ENCODE measurements at places on chromosomes 16 and 17. TPM values are rescaled to one million over a fixed set of nuclear protein-coding genes. Genes with fewer than 3 reads are reported as not detected.
A peak's percentile ranks its signal among the peaks of the same experiment; 100 is the strongest.

AKAP1 gene
- total RNA-seq, result 42.6 TPM

KRT35 gene
- total RNA-seq, result not detected

DCTN5 gene
- 77.8 TPM for total RNA-seq

ASGR1 gene
- 9.7 TPM for total RNA-seq

CDRT15 gene
- total RNA-seq, result not detected

JPT1 gene
- 136 TPM for total RNA-seq

ENO3 gene
- 4.8 TPM for total RNA-seq

ITGB4 gene
- 26.4 TPM for total RNA-seq

DNA sequence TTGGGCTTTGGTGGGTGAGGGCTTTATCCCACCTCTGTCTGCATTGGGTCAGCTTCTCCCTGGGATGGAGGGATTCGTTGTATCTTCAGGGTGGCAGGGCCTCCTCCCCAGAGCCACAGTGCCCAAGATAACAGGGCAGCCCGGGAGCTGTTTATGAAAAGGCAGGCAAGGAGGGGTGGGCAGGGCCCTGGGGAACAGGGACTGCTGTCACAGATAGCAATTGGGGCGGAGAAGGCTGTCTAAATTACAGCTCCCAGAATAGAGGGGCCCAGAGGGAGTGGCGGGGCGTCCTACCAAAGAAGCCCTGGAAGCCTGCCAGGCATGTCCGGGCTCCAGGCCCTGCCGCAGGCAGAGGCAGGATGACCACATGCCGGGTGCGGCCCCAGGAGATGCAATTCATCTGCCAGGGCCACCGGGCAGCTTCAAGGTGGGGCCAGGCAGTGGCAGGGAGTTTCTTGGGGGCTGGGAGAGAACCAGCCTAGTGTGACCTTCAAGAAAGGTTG lies 18.8 kb upstream of the PHOSPHO1 start:
- DNase-seq, result no peak

- DNase-seq, result no peak
Measured at GRCh38 chr16:85310868-85311585, 198.8 kb upstream of the CIBAR2 start.

GRCh38 chr17:50314456-50315011 lies 31.4 kb upstream of the XYLT2 start:
- no peak for DNase-seq

DNA sequence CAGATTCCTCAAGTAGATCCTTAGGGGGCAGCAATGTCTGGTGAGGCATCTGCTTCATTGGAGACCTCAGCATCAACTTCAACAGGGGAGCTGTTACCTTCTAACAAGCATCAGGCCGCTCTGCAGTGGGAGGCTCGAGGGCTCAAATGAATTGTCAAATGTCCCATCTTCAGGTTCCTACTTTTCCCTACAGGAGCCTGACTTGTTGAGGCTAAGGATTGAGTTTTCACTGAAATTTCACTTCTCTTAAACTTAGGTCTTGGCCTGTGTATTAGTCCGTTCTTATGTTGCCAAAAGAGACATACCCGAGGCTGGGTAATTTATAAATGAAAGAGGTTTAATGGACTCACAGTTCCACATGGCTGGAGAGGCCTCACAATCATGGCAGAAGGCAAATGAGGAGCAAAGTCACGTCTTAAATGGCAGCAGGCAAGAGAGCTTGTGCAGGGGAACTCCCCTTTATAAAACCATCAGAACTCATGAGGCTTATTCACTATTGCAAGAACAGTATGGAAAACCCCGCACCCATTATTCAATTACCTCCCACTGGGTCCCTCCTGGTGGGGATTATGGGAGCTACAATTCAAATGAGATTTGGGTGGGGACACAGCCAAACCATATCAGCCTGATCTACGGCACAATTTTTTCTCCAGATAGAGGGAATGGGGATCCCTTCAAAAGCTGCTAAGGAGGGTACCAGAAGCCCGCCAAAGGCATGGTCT lies 5.1 kb upstream of the CD300LD start:
- DNase-seq, result no peak

DNA sequence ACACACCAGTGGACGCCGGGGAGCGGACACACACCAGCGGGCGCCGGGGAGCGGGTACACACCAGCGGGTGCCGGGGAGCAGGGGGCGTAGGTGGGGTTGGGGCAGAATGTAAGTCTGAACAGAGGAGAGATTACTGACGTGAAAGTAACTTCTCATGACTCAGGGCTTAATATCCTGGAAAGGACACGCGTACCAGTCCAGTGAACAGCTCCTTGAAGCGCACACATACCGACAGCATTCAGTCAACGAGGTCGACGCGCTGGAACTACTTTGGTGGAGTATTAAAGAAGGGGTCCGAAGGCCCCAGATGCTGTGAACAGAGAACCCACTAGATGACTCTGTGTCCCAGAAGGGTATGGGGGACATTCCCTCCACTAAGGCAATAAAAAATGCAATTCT lies 129.6 kb downstream of the ENGASE start:
- no peak for DNase-seq

DNA sequence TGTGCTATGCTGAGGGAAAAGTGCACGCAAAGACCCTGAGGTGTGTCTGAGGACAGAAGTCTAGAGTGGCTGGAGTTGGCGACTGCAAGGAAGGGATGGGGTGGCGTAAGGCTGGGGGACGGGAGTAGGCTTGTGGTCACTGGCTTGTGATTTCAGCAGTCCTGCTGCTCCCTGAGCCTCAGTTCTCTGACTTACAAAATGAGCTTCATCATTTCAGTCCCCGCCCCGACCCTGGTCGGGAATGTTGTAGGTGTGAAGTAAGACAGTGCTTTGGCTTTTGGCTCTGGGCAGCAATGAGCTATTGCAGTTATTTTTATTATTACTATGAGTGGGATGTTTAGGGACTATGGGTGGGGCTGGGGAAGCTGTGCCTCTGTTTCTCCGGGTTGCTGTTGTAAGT lies 8.6 kb downstream of the ADGRG1 start:
- DNase-seq, result no peak

DNA sequence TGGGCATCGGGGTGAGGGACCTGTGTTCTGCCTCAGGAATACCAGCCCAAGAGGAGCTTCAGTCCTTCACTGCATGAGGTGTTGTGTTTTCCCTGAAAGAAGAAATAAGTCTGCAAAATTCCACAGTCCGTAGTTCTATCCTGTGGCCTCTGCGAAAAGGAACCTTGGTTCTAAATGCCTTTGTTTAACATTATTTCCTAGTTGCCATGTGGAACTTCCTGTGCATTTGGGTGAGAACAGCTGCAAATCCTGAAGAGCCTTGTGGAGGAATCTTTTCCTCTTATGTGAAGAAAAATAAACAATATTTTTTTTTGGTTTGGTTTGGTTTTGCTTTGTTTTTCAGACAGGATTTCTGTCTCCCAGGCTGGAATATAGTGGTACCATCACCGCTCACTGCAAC lies 9.8 kb downstream of the PSKH1 start:
- DNase-seq, result no peak

DNA sequence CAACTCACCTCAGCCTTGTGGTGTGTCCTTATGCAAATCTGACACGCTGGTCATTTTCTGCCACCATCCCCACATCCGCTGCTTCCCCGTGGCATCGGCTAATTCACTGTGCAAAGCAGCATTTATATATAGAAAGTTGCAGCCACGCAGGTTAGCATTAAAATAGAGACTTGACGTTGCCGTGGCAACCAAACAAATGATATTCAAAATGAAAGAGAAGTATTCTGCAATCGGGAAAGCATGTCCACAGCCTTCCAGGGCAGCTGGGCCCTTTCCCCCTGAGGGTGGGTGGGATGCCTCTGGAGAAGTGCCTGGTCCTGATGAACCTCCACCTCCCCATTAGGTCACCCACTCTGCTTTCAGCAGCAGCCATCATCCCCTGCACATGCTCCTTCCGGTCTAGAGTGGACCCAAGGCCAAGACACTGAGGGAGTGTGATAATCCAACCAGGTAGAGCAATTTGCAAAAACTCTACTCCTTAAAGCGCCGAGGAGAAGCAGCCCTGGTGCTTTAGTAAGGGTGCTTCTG lies 138.7 kb downstream of the GAS7 start:
- no peak for DNase-seq

GRCh38 chr17:9971991-9972390 lies 66.9 kb upstream of the RCVRN start:
- no peak for DNase-seq

- peak; percentile 53 for DNase-seq
Measured at GRCh38 chr17:57676543-57676942, 68.6 kb downstream of the CCDC182 start.

DNA sequence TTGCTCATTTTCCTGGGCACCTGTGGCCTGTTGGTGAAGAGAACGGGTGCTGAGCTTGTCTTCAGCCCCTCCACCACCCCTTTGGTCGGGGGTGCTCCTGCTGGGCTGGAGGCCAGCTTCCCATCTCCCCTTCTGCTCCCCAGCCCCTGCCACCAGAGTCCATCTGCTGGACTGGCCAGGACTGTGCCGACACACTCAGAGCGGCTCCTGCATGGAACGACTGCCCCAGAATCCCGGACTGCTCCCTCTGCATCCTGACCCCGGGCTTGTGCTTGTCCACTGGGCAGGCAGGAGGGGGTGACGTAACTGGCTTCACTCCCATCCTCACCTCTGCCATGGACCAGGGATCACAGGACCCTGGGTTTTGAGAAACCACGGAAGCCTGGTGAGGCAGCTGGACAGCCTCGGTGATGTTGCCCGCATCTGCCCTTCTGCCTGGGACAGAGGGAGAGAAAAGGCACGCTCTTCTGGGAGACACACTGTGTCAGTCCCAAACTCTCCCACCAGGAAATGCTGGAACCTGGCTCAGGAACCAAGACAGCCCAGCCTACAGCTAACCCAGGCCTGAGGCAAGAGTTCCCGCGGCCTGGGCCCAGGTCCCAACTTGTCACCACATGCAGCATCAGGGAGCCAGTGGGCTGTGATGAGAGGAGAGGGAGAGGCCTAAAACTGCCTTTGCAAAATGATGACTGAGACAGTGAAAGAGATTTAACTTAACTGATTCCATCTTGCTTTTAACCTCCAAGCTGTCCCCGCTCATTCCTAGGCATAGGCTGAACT lies 16.1 kb upstream of the GSDMA start:
- no peak for DNase-seq

DNA sequence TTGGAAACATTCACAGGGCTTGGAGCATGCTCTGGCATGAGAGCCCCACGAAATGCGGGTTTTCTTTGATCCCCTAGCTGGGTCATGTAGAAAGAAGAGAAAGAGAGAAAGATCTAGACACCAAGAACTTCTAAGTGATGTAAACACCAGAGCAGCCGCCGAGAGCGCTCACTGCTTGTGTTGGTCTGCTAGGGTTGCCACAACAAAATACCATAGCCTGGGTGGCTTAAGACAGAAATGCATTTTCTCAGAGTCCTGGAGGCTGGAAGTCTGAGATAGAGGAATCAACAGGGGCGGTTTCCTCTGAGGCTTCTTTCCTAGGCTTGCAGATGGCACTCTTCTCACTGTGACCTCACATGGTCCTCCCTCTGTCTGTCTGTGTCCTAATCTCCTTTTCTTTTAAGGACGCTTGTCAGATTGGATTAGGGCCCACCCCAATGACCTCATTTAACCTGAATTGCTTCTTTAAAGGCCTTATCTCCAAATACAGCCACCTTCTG lies 139.5 kb downstream of the CYLD start:
- DNase-seq, result no peak

- DNase-seq, result no peak
Measured at GRCh38 chr16:68073902-68074760, 11.0 kb upstream of the NFATC3 start.

DNA sequence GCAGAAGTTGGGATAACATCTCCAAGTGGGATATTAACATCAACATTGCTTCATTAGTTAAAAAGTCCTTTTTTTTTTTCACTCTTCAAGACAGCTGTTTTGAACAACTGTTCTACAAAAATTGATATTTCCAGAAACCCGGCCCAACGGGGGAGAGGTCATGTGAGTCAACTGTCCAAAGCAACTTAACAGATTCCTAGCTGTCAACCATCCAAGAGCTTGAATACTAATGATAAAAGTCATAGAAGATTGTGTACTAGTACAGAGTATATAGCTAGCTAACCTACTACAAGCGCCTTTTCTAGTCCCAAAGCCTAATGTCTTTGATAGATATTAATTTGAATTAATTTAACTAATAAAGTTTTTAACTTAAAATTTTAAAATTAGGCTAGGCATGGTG lies 172.0 kb downstream of the CYB561 start:
- DNase-seq, result no peak

DNA sequence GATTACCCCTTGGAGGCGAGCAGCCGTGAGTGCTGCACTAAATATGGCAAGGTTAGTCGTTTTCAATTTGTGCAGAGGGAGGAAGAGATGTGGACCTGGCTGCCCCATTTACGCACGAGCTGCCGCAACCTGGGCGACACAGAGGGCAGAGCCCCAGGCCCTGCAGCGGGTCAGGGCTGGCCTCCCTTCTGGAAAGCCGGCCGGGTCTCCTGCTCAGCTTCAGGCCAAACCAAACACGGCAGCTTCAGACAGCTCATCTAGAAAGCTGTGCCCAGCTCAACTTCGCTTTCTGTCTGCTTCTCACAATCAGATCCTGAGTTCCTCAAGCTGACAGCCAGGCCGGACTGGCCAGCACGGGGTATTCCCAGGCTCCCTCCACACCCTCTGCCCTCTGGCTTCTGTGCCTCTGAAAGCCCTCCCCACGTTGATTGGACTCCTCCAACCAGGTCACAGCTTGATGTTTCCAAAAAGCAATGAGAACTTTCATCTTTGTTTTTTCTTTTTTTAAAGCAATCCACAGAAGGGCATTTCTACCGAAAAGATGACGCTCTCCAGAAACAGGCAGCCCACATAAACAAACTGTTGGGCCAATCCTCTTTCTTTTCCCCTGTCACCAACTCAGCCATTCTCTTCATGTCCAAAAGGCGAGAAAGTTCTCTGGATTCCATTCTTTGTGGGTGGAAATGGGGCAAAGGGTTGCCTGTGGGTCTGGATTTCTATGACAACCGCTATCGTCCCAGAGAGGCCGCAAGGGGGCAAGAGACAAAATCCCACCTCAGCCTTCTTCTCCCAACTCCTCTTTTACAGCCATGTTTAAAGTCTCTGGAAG lies 189.0 kb downstream of the ZFHX3 start:
- no peak for DNase-seq

GRCh38 chr16:54193665-54194333 lies 92.8 kb downstream of the IRX3 start:
- DNase-seq, result peak; percentile 80

DNA sequence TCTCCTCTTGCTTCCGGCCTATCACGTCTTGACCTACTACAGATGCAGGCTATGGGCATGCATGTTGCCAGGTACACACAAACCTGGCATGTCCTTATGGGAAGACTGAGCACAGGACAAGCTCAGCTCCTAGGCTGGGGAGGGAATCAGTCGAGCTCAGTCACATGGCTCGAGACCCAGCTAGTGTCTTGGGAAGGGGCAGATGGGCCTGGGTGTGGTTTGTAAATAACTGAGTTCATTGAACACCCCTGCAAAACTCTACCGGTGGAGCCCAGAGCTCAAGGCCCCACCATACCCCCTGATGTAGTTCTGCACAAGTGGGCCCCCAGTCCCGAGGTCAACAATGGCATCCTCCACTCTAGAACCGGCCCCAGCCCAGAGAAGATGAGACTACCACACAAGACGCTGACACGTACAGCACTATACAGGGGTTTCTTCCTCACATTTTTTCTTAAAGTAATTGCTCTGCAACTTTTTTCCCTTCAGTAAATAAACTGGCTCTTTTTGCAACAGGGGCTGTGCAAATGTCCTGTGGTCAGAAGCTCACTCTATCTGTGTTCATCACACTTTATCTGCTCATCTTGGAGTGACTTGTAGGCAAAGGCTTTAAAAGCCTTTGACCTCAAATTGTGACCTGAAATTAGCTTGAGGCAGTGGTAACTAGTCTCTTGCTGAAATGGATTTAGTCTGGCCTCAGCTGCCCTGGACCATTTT lies 22.9 kb downstream of the ZNHIT3 start:
- no peak for DNase-seq

- no peak for DNase-seq
Measured at GRCh38 chr16:85412911-85413520, 200.1 kb upstream of the GSE1 start.

- DNase-seq, result no peak
Measured at GRCh38 chr16:1211451-1212268, 13.4 kb downstream of the TPSG1 start.

Measured in type B pancreatic cell (in vitro differentiated cells).